H1 (cell line): ENCODE measurements at places on chromosomes 13 and 19.

DNA sequence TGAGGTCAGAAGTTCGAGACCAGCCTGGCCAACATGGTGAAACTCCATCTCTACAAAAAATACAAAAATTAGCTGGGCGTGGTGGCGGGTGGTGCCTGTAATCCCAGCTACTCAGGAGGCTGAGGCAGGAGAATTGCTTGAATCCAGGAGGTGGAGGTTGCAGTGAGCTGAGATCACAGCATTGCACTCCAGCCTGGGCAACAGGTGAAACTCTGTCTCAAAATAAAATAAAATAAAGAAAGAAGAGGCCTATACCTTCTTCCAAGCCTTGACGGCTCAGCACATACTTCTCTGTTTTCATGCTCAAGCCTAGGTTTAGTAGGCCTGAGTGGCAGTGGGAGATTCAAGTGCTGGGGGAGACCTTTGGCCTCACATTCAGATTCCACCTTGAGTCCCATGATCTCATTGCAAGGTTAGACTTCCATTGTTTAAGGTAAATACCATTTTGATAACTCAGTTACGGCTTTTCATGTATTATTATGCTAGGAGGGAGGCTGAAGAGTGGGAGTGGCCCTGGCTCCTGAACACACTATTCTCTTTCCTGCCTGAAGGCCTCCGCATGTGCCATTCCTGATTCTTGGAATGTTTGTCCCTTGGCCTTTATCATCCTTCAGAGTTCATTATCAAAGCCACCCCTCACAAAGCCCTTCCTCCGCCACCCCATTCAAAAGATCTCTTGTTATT, 1.6 kb upstream of the SPINT2 start:
- no peak for DNase-seq

DNA sequence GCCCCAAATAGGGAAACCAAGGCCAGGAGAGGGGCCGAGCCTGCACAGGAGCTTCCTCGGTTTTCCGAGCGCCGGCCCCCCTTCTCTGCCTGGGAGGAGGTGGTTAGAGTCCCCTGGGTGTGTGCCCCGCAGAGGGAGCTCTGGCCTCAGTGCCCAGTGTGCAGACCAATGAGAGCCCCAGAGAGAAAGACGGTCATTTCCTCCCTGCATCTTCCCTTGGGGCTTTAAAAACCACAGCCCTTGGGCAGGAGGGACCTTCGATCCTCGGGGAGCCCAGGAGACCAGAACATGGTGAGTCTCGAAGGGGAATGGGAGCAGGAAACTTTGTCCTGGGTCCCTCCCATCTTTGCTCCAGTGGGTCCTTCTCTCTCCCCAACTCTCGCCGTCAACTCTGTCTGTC, at the start of gene C5AR1:
Gene C5AR1, plus strand, starts transcription at position 254 of the 400 bp plus-strand sequence. Its CDS starts 35 bp downstream, at position 289.
- DNase-seq, result no peak

DNA sequence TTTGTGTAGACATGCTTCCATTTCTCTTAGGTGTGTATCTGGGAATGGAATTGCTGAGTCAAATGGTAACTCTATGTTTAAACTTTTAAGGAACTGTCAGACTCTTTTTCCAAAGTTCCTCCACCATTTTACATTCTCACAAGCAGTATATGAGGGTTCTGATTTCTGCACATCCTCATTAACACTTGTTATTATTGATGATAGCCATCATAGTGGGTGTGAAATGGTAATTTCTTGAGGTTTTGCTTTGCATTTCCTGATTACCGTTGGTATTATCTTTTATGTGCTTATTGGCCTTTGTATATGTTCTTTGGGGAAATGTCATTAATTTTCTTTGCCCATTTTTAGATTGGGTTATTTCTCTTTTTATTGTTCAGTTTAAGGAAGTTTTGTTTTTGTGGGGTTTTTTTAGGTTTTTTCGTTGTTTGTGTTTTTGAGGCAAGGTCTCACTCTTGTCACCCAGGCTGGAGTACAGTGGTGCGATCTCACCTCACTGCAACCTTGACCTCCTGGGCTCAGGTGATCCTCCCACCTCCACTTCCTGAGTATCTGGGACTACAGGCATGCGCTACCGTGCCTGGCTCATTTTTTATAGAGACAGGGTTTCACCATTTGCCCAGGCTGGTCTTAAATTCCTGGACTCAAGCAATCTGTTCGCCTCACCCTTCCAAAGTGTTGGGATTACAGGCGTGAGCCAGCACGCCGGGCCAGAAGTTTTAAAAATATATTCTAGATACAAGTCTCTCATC, 34.3 kb downstream of the NAA16 start:
- no peak for DNase-seq

DNA sequence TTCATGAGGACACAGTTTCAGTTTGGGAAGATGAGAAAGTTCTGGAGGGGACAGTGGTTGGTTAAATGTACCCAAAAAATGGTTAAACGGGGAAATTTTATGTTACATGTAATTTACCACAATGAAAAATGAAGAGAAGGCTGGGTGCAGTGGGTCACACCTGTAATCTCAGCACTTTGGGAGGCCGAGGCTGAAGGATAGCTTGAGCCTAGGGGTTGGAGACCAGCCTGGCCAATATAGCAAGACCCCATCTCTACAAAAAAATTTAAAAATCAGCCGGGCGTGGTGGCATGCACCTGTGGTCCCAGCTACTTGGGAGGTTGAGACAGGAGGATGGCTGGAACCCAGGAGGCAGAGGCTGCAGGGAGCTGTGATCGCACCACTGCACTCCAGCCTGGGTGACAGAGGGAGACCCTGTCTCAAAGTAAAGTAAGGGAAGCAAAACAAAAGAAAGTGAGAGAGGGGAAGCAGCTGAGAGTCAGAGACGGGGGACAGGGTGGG, 17.2 kb downstream of the GNG7 start:
- DNase-seq, result no peak

DNA sequence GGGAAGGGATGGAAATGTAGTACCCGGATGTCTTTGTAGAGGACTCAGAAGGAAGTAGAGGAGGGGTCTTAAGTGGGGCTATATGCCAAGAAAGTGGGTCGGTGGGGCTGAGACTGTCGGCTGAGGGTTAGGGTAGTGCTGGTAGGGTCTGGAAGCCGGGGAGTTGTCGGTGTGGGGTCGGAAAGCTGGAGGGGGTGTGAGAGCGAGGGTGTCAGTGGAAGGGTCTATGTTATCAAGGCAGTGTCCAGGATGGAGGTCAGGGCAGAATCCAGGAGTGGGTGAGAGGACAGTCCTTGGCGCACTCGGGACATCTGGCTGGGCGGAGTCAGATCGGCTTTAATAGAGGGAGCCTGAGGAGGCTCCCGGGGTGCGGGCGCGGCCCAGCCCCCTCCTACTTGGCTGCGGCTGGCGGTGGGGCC, 1.7 kb downstream of the HSPB6 start:
- no peak for DNase-seq

DNA sequence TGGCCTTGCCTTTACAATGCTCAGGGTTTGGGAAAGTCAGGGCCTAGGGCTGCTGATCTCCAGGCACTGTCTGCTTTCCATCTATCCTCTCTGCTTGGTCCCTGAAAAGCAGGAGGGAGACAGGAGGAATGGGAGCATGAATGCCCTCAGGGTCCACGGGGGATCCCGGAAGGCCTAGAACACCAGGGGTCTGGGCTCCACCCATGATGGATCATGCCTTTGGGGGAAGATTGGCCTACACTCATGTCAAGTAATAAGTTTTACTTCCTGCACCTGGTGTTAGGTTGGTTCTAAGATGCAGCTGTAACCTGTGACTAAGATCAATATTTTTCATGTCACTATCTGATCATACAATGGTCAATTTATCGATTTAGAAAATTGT, 118.3 kb upstream of the GJB6 start:
- no peak for DNase-seq

GRCh38 chr13:25422153-25422552, 50.4 kb downstream of the ATP8A2 start:
- no peak for DNase-seq

GRCh38 chr19:49327878-49328544, 3.0 kb upstream of the SLC6A16 start:
- DNase-seq, result no peak

GRCh38 chr13:46492946-46493345, 60.0 kb upstream of the LRCH1 start:
- DNase-seq, result no peak

DNA sequence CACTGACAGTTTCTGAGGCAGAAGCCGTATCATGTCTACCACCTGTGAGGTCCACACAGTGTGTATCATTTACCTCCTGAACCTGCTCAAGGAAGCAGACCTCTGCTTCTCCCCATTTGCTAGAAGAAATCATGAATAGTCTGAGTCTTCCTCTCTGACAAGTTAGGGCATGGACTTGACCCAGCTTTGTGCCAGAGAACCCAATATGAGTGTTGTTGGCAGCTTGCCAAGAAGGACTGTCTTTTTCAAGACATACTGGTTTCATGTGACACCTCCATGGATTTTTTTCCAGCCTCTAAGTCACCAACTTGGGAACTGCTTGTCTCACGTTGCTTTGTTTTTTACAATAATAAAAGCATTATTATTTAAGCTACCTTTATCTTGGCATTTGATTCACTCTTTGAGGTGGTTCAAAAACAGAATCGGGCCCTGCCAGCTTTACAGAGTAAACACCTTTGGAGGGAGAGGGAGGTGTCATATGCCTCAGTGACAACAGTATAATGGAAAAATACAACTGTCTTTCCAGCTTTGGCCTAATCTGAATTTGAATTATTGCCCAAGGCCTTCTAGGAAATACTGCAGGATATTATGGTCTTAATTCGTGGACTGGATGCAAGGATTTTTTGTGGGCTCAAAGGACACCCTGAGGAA, 9.6 kb downstream of the ZNF211 start:
- no peak for DNase-seq

DNA sequence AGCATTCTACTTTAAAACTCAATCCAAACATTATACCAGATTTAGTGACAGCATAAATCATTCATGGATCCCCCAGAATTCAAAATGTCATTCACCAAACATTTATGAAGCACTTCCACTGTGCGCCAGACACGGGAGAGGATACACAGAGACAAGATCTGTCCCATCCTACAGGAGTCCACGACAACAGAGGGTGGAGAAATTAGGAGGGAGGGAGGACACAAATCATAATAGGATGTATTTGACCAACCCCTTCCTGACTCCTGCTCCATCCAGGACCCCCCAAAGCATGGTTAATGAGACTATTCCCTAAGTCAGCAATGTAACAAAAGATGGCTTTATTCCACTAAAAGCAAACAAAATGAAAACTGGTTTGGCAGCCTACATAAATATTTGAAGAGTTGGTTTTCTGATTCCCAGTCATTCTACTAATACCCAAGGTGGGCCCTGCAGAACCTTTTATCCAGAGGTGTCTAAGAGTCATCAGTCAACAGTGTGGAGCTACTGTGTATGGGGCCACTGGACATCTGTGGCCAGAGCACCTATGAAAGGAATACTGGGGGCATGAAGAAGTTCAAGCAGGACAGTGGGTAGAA, 62.8 kb upstream of the DOCK9 start:
- DNase-seq, result no peak

DNA sequence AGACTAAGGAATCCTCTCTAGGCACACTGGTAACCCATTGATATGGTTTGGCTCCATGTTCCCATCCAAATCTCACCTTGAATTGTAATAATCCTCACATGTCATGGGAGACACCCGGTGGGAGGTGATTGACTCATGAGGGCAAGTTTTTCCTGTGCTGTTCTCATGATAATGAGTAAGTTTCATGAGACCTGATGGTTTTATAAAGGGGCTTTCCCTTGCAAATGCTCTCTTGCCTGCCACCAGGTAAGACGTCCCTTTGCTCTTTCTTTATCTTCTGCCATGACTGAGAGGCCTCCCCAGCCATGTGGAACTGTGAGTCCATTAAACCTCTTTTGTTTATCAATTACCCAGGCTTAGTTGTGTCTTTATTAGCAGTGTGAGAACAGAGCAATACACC, 81.4 kb upstream of the GPC6 start:
- DNase-seq, result no peak

DNA sequence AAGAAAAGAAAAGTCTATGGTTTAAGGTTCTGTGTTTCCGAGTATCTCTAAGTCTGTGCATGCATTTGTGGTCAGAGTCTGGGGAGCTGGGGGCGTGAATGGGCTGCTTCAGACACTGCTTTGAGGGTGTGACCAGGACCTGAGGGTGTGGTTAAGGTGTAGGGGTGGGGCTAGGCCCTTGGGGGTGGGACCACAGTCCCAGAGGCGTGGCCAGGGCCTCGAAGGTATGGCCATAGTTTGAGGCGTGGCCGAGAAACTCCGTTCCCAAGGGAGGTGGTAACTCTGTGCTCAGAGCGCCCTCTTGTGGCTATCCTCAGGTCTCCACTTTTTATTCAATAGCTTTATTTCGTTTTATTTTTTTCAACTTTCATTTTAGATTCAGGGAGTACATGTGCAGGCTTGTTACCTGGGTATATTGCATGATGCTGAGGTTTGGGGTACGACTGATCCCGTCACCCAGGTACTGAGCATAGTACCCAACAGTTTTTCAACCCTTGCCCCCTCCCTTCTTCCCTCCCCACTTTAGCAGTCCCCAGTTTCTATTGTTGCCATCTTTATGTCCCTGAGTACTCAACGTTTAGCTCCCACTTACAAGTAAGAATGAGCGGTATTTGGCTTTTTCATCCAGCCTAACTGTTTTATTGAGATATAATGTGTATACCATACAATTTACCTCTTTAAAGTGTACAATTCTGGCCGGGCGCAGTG, 7.0 kb upstream of the CBLC start:
- DNase-seq, result peak; percentile 90

- no peak for DNase-seq
These were observed 529.6 kb downstream of the FGF9 start for GRCh38 chr13:22200440-22200839.

DNA sequence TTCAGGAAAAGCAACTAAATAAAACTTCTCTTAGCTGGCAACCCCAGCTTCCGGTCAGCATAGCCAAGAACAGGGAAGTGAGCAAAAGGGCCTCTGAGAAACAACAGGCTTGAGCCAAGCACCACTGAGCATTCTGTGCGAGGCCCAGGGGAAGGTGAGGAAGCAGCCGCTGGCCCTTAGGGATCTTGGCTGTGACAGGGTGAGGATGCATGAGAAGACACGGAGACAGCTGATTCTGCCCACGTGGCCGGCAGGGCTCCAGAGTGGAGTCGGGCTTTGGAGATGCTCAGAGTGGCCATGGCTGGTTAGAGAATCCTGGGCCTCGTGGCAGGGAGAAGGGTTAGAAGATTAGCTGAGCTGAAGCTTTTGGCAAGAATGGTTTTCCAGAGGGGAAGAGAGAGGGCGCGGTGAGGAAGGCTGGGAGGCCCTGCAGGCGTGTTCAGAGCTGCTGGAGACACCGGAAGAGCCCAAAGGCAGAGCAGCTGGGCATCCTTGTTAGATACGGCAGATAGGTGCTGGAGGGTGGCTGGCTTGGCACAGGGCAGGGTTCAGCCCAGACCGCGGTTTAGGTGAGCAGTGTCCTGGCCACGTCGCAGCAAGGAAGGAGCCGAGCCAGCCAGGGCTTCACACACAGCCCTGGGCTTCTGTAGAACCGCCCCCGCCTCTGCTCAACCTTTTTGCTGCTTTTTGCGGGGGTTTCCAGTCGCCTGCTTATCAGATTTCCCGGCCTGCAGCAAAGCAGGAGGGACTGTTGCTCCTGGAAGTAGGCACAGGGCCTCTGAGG, 17.3 kb downstream of the UPF1 start:
- DNase-seq, result no peak
